Activated CD4-positive, alpha-beta T cell treated with anti-CD3 and anti-CD28 coated beads, Interleukin-2, amount 10 ng/mL, durations not matched to agents 24 days and 14 days (primary cell): ENCODE measurements at places on chromosomes 16 and 17. TPM values are rescaled to one million over a fixed set of nuclear protein-coding genes. Genes with fewer than 3 reads are reported as not detected.

- H3K36me3 ChIP-seq = no peaks in the 10 kb centered on the region
- DNase-seq = no peak
- no peaks in the 10 kb centered on the region for H3K4me1 ChIP-seq
- H3K27ac ChIP-seq = no peak overlapping the region
Measured at GRCh38 chr16:761625-762513, 1.3 kb downstream of the MSLN start.

- H3K27me3 ChIP-seq = no peaks in the 10 kb centered on the region
- no peaks in the 10 kb centered on the region for H3K4me1 ChIP-seq
- no peak overlapping the region for H3K4me3 ChIP-seq
- H3K27ac ChIP-seq = no peak overlapping the region
Measured at GRCh38 chr17:44079877-44080821, 9.6 kb downstream of the G6PC3 start.

DNA sequence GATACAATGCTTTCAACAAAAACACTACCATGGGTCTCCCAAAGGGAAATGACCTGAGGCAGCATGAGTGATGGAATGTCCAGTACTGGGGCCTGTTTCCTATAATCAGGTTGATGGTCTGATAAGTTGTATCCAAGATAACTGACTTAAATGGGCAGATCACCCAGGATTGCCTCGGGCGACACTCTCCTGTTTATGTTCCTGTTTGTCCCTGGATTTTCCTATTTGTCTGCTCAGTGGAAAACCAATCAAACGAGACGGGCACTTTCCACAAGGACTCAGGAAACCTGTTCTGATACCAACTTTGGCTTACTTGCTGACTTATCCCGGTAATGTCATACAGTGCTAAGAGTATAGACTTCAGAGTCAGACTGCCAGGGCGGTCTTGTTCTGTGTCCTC, 27.4 kb downstream of the USP43 start:
- DNase-seq = no peak
- no peaks in the 10 kb centered on the region for H3K36me3 ChIP-seq
- no peak overlapping the region for H3K4me3 ChIP-seq
- peaks cover 2% of the 10 kb centered on the region for H3K27me3 ChIP-seq
- no peak overlapping the region for H3K27ac ChIP-seq
- H3K4me1 ChIP-seq = no peaks in the 10 kb centered on the region

GRCh38 chr16:1032607-1033006, 39.9 kb upstream of the SSTR5 start:
- peaks cover 3% of the 10 kb centered on the region for H3K27me3 ChIP-seq
- DNase-seq = no peak
- no peaks in the 10 kb centered on the region for H3K36me3 ChIP-seq

DNA sequence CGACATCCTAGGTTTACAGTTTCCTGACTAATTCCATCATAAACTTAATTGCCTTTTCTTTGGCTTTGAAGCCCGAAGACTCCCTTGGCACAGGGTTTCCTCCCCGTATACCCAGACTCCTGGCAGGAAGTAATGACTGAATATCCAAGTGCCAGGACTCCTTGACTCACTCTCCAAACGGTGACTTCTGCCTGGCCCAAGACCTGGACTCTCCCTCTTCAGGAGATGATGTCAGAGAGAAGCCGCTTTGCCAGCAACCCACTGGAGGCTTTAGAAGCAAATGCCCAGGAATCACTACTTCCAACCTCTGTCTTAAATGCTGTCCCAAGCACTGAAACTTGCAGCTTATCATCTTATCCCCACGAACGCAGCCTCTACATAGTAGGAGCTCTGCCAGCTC, 146.5 kb downstream of the RGS9 start:
- no peak for DNase-seq
- H3K27me3 ChIP-seq = peaks cover 3% of the 10 kb centered on the region
- H3K4me1 ChIP-seq = no peaks in the 10 kb centered on the region
- H3K4me3 ChIP-seq = no peak overlapping the region
- no peaks in the 10 kb centered on the region for H3K36me3 ChIP-seq
- H3K27ac ChIP-seq = no peak overlapping the region

GRCh38 chr16:85718682-85719081, 29.9 kb upstream of the GINS2 start:
- H3K27me3 ChIP-seq = peaks cover 16% of the 10 kb centered on the region
- H3K4me1 ChIP-seq = peaks cover 3% of the 10 kb centered on the region
- H3K27ac ChIP-seq = no peak overlapping the region
- H3K4me3 ChIP-seq = no peak overlapping the region

- no peak for DNase-seq
- H3K36me3 ChIP-seq = no peaks in the 10 kb centered on the region
- no peak overlapping the region for H3K27ac ChIP-seq
- H3K4me3 ChIP-seq = no peak overlapping the region
Measured at GRCh38 chr17:14460516-14461226, 159.8 kb downstream of the HS3ST3B1 start.

- no peak within 1 kb of the TSS for H3K27ac ChIP-seq
- no peaks in the 10 kb centered on the region for H3K36me3 ChIP-seq
- peaks cover 34% of the 10 kb centered on the region for H3K27me3 ChIP-seq
Measured at GRCh38 chr17:979539-980405, at the start of gene NXN. TSS of gene NXN (minus strand) at chr17:979776.

- no peaks in the 10 kb centered on the region for H3K36me3 ChIP-seq
- DNase-seq = no peak
- no peak overlapping the region for H3K4me3 ChIP-seq
- no peaks in the 10 kb centered on the region for H3K27me3 ChIP-seq
Measured at GRCh38 chr16:7027401-7027800, 305.2 kb upstream of the RBFOX1 start.

GRCh38 chr17:69552986-69553667, 138.6 kb downstream of the MAP2K6 start:
- no peaks in the 10 kb centered on the region for H3K36me3 ChIP-seq
- no peaks in the 10 kb centered on the region for H3K4me1 ChIP-seq
- no peak for DNase-seq
- H3K27ac ChIP-seq = no peak overlapping the region
- no peaks in the 10 kb centered on the region for H3K27me3 ChIP-seq

- no peaks in the 10 kb centered on the region for H3K36me3 ChIP-seq
- no peaks in the 10 kb centered on the region for H3K4me1 ChIP-seq
- H3K27ac ChIP-seq = no peak overlapping the region
- H3K27me3 ChIP-seq = no peaks in the 10 kb centered on the region
- H3K4me3 ChIP-seq = no peak overlapping the region
Measured at GRCh38 chr16:86462334-86463084, 47.8 kb upstream of the FOXF1 start.

GRCh38 chr16:26651464-26651863, 415.3 kb upstream of the C16orf82 start:
- peaks cover 16% of the 10 kb centered on the region for H3K27me3 ChIP-seq
- no peaks in the 10 kb centered on the region for H3K36me3 ChIP-seq
- H3K27ac ChIP-seq = no peak overlapping the region
- H3K4me3 ChIP-seq = no peak overlapping the region
- H3K4me1 ChIP-seq = peaks cover 15% of the 10 kb centered on the region

DNA sequence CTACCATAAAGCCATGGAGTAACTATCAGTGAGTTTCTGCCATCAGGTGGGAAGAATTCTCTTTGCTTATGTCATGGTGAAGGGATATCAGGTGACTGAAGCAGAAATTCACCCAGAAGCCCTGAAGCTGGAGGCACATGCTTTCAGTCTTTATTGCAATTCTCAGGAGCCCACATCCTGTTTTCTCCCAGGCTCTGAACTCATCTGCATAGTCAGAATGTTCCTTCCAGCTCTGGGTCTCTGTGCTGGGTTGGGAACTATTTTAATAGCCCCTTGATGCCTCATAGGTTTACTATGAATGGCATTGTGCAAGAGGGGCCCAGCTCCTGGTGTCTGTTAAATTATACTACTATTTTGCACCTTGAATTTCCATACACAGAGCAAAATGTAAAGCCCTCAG, 198.4 kb upstream of the SOX9 start:
- peaks cover 3% of the 10 kb centered on the region for H3K4me1 ChIP-seq
- no peak overlapping the region for H3K27ac ChIP-seq
- H3K36me3 ChIP-seq = no peaks in the 10 kb centered on the region
- DNase-seq = no peak
- no peaks in the 10 kb centered on the region for H3K27me3 ChIP-seq

GRCh38 chr17:41065829-41066624, at the start of gene KRTAP2-4:
TSS of gene KRTAP2-4 (minus strand) at chr17:41065879. CDS start at chr17:41065845, 34 bp downstream.
- peaks cover 7% of the 10 kb centered on the region for H3K27me3 ChIP-seq
- H3K36me3 ChIP-seq = no peaks in the 10 kb centered on the region
- H3K27ac ChIP-seq = no peak within 1 kb of the TSS
- DNase-seq = no peak

DNA sequence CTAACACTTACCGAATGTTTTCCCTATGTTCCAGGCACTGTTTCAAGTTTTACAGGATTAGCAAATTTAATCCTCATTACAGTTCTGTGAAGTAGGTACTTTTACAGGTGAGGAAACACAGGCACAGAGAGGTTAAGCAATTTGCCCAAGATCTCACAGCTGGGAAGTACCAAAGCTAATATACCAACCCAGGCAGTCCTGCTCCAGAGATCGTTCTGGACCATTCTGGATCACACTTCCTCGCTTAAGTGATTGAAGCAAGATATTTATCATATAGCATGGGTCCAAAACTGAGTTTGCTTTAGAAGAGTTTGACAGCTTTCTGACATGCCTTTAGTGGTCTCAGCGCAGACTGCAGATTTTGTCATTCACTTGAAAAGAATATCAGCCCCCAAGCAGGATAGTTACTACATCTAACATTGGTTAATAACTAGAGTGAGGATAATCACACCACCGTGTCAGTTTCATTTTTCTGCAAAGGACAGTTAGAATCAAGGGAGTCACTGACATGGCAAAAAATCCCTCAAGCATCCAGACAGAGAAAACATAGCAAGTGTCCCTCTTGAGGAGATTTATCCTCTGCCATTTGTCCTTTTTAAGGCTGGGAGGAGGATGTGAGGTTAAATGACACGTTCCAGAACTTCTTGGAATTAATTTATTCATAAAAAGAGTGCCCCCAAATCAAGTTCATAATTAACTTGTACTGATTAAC, 5.1 kb downstream of the HS3ST3B1 start:
- no peaks in the 10 kb centered on the region for H3K27me3 ChIP-seq
- H3K4me1 ChIP-seq = peaks cover 54% of the 10 kb centered on the region
- no peak for DNase-seq
- H3K27ac ChIP-seq = peak overlapping the region; percentile 54
- peak overlapping the region; percentile 91 for H3K4me3 ChIP-seq

DNA sequence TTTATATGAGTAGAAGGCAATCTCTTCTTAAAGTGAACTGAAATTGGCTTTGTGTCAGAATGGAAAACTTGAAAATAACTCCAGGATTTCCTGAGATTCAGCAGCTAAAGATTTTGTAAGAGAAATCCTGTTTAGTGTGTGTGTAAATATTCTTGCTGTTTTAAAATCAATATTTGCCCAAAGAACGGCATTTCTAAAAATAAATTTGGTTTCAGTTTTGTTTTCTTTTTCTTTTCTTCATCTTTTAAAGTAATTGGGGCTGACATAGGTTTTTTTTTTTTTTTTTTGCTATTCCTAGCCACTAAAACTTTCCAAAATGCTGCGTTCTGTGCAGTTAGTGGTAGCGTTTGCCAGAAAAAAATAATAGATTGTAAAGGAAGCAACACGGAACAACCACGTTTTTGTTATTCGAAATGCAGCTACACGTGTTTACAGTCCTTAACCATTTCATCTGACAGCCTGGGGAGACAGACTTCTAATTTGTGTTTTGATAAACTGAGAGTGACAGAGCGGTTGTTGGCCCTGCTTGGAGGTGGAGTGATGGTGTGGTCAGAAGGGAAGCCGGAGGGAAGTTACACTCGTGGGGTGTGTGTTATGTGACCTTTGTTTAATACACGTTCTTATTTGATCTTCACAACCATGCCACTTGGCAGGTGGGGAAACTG, 21.6 kb upstream of the SMPD3 start:
- no peaks in the 10 kb centered on the region for H3K36me3 ChIP-seq
- peaks cover 8% of the 10 kb centered on the region for H3K27me3 ChIP-seq
- H3K27ac ChIP-seq = peak overlapping the region; percentile 81
- H3K4me3 ChIP-seq = peak overlapping the region; percentile 70

- H3K36me3 ChIP-seq = peaks cover 12% of the 10 kb centered on the region
- DNase-seq = no peak
- no peaks in the 10 kb centered on the region for H3K27me3 ChIP-seq
- no peak overlapping the region for H3K4me3 ChIP-seq
Measured at GRCh38 chr16:3144321-3144983, 9.6 kb downstream of the ZNF213 start.

DNA sequence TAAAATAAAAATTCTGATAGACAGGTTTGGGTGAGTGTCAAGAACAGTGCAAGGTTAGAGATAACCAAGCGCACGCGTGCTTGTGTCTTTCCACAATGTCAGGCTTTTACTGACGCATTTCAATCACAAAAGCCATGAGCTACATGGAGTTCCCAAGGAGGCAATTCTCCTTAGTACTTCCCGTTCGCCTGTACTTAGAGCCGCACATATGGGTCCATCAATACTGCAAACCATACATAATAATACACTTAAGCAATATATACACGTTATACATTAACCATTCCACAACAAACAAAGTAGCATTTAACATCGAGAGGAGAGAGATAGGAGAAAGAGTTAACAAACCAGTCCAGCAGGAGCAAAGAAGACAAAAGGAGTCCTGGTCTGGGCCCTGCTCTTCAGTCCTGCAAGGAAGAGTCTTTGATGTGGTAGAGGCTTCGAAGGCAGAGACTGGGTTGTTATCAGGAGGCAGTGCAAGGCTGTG, 11.9 kb upstream of the GPRC5C start:
- peaks cover 3% of the 10 kb centered on the region for H3K4me1 ChIP-seq
- no peak for DNase-seq
- H3K27ac ChIP-seq = no peak overlapping the region
- H3K27me3 ChIP-seq = peaks cover 13% of the 10 kb centered on the region
- H3K4me3 ChIP-seq = no peak overlapping the region

GRCh38 chr16:57609541-57610401, 18.7 kb upstream of the ADGRG1 start:
- peak; percentile 92 for DNase-seq
- peaks cover 45% of the 10 kb centered on the region for H3K4me1 ChIP-seq
- H3K27ac ChIP-seq = peak overlapping the region; percentile 98
- no peaks in the 10 kb centered on the region for H3K36me3 ChIP-seq
- H3K4me3 ChIP-seq = peak overlapping the region; percentile 71
- no peaks in the 10 kb centered on the region for H3K27me3 ChIP-seq

The CMTM2 gene
- total RNA-seq = 0.51 and 0.95 TPM in 2 replicates

The TPSD1 gene
- total RNA-seq = not detected in 2 replicates

The KCNG4 gene
- not detected in 2 replicates for total RNA-seq

The SPATA22 gene
- total RNA-seq = not detected in 2 replicates

The RNF40 gene
- 95.4 and 100 TPM in 2 replicates for total RNA-seq

The C16orf46 gene
- total RNA-seq = 0.54 and 0.86 TPM in 2 replicates

The NPIPA5 gene
- 11.8 and 12.9 TPM in 2 replicates for total RNA-seq
